ENCODE measurements at places on chromosomes 4 and X. TPM values are rescaled to one million over a fixed set of nuclear protein-coding genes. Genes with fewer than 3 reads are reported as not detected.

DNA sequence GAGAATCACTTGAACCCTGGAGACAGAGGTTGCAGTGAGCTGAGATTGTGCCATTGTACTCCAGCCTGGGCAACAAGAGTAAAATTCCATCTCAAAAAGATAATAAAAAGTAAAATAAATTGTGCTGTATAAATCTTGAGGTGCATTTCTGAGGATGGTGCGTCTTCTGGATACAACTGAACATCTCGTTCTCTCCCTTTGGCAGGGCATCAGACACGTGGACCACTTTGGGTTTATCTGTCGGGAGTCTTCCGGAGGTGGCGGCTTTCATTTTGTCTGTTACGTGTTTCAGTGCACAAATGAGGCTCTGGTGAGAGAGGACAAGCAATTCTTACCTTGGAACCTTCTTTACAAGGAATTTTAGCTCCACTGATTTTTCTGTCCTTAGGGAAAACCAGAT, 60.2 kb downstream of the PTTG2 start:
- DNase-seq = no peak

- no peak for DNase-seq
Observed at GRCh38 chr4:38891051-38891983, 23.7 kb downstream of the FAM114A1 start.

- no peak for DNase-seq
Observed at GRCh38 chrX:44828008-44828605, 15.7 kb upstream of the DUSP21 start.

GRCh38 chrX:9784332-9784731, 1.9 kb upstream of the SHROOM2 start:
- no peak for DNase-seq

GRCh38 chrX:135522878-135523693, 2.6 kb downstream of the INTS6L start:
- DNase-seq = no peak

DNA sequence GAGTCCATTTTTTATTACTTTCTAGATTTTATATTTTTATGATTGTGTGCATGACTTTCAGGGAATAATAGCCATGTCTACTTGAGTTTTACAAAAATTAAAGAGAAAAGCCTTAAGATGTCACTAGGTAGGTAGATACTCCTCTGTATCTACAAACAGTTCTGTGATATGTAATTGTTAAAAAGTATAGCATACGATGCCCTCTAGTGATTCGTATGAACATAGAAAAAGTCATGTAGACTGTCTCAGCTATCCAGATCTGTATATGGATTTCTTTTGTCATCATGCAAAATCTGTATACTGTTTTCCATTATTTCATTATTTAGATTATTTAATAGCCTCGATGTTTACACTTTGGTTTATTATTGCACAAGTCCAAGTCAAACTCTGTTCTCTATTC, 856.6 kb downstream of the CENPC start:
- peak; percentile 6 for DNase-seq

DNA sequence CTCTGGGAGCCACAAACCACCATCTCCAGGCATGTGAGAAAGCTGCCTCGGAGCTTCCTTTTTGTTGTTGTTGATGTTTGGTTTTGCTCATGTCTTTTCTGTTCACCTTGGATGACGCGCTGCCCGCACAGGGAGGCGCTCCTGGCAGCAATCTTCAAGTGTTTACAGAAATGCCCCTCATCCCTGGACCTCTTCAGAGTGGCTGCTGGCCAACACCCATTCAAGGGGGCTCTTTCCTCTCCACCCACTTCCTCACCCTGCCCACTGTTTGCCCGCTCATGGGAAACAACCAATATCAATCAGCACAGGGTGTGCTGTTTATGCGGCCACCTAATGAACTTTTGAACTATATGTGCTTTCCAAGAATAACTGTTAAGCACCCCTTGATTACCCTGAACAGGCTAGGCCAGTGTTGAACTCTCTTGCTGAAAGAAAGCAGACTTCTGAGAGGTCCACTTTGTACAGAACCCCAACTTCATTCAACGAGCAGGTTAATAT, 355.1 kb upstream of the CLNK start:
- DNase-seq = no peak

DNA sequence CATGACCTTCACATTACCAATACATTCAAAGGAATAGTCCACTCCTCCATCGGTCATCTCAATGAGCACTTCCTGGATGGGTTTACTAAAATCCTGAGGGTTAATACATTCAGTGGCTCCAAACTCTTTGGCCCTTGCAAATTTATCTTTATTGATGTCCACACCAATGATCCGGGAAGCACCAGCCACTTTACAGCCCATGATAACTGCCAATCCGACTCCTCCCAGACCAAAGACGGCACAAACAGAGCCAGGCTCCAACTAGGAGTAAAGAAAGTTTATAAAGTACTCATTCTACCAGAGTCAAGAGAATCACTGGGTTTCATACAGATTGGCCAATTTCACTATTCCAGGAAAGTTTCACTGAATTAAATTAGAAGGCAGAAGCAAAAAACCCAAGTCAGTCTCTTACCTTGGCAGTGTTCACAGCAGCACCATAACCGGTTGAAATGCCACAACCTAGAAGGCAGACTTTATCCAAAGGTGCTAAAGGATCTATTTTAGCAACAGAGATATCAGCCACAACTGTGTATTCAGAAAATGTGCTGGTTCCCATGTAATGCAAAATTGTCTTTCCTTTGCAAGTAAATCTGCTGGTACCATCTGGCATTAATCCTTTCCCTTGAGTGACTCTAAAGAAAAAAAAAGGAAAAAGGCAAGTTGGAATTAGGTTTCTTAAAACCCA, 12.2 kb downstream of the ADH5 start:
- DNase-seq = no peak

SUPT20HL2 gene
- 0.08 TPM for polyA plus RNA-seq

- DNase-seq = no peak
Observed at GRCh38 chr4:182640491-182640890, 276.7 kb downstream of the DCTD start.

- DNase-seq = no peak
Observed at GRCh38 chrX:139332441-139332840, 198.1 kb upstream of the F9 start.

DNA sequence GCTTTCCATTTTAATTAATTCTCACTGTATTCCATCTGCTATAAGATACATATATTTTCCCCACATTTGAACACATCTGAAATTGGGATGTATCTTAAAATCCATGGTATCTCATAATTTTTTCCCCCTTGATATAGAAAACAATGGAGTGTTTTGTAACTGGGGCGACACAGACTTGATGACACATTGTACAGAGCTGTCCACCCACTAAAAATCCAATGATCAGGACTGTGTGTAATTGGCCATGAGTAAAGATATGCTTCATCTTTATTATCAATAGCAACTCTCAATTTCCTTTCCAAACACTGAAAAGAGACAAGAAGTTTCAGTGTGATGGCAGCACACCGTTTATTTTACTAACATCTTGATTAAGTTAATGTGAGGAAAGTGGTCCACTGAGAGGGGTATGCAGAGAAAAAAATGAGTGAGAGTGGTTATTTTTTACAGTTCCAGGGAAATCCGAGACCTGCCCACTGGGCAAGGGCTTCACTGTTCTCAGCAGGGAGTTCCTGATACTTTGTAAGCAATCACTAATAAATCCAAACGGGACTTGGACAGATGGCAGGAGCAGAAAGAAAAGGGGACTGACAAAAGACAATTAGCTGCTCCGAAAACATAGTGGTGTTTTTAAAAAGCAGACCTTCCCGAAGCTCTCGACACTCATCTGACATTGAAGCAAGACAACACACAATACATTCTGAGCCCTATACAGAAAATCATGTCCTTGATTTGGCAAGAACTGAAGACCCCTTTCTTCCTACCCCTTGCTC, 149.4 kb downstream of the TSPAN5 start:
- DNase-seq = no peak

TCEAL4 gene
- polyA plus RNA-seq = 148 TPM

- DNase-seq = peak; percentile 65
Observed at GRCh38 chrX:9873952-9874351, 87.7 kb downstream of the SHROOM2 start.

DNA sequence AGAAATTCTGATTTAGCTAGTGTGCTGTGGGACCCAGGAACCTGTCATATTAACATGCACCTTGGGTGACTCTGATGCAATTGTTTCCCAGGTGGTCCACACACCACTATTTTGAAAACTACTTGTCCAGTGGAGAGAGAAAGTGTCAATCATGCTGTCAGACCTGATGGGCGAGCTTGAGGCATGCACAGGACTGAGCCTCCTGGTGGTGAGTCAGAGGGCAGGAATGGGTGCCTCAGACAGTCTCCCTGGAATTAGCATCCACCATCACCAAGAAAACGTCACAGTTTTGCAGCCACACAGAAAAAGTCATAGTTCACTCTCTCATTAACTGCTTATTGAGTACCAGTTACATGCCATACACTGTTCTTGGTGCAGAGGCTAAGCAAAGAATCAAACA, 181.8 kb upstream of the MAOA start:
- peak; percentile 11 for DNase-seq

NAA11 gene
- polyA plus RNA-seq = not detected

Data from GM23338 (cell line).